NCI-H146 (cell line): ENCODE measurements at places on chromosomes 2 and 18.
A peak's percentile ranks its signal among the peaks of the same experiment; 100 is the strongest.

GRCh38 chr2:168455645-168456520, at the start of gene CERS6:
TSS of gene CERS6 (plus strand) at chr2:168456272. CDS start at chr2:168456449, 177 bp downstream.
- peak; percentile 91 for DNase-seq

DNA sequence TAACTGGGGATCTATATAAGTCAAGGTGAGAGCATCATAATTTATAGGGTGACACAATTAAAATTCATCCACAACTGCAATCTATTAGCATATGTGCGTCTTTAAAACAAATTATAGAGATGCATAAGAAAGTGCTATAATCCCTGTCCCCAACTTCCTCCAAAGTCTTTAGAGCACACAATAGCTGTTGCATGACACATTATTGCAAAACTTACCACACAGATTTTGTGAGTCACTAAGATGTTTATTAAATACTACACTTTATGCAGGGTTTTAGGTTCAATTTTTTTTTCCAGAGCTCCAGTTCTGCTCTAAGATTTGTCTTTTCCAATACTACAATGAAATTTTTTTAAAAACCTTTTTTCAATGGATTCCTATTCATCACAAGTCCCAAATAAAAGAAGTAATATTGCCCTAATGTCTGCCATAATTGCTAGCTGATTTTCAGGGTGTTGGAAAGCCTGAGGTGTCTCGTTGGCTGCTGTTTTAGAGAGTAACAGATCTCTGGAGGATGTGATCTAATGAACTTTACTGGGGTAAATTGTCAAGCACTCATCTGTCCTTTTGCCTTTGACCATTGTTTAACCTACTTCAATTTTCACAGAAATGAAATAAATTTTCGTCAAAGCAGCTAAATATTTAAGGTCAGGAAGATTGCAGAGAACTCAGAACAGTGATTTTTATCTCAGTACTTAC, 250.5 kb upstream of the NETO1 start:
- DNase-seq: no peak

DNA sequence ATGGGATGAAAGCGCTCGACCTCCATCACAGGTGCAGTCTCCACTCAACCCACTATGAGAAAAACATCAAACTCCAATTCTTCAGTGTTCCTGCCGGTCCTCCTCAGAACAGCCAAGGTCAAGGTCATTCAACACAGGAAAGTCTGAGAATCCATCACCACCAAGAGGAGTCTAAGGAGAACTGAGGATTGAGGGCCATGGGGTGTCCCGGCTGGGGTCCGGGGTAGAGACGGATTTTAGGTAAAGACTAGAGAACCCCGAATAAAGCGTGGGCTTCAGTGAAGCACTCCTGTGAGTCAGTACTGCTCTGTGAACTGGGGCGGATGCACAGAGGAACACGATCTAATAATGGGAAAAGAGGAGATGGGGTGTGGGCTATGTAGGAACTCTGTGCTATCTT, 41.8 kb downstream of the PTGR3 start:
- DNase-seq: no peak

GRCh38 chr2:241199897-241200821, 11.7 kb downstream of the ANO7 start:
- no peak for DNase-seq

DNA sequence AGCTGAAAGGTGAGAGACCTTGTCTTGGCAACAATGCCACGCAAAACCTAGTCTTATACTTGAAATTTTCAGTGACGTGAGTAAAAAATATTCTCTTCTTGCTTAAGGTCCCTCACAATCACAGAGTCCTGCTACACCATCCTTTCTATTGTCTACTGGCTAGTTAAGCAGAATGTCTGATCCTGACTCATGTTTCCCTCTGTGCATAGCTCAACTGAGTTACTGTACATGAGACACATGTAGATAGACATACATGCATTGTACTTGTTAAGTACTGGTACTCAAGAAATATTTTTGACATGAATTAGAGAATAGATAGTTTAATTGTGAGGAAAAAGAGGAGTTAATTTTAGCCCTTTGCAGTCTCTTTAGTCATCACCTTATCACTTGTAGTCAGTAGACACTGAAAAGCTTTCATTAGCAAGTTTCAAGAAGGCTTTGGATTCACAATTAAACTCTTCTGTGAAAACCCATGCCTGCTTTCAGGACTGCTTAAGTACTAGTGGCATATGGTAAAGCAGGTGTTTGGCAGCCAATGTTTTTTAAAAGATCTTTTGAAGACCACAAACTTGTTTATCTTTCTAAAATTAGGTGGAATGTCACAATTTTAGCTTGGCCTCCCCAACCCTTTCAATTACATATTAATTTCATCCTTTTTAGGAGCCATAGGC, 158.7 kb upstream of the CCDC150 start:
- DNase-seq: no peak

GRCh38 chr18:21911551-21911950, 171.0 kb downstream of the MIB1 start:
- no peak for DNase-seq

DNA sequence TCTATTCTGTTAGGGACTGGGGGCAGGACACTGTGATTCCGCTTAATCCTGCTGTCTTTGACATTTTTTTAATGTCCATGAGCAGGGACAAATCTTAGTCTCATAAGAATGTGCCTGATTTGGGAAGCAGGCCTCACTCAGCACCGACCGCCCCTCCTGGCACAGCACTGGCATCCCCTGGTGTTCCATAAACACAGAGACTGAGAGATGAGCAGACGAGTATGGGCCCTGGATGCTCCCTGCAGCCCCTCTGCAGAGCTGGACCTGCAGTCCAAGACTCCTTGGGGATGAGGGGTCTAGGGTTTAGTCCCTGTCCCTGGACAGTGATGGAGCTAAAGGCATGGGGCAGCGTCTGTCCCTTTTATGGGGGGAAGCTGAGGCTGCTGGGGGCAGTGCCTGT, 81.6 kb downstream of the NDUFA10 start:
- no peak for DNase-seq

GRCh38 chr2:204207866-204208265, 271.3 kb downstream of the ICOS start:
- DNase-seq: no peak

DNA sequence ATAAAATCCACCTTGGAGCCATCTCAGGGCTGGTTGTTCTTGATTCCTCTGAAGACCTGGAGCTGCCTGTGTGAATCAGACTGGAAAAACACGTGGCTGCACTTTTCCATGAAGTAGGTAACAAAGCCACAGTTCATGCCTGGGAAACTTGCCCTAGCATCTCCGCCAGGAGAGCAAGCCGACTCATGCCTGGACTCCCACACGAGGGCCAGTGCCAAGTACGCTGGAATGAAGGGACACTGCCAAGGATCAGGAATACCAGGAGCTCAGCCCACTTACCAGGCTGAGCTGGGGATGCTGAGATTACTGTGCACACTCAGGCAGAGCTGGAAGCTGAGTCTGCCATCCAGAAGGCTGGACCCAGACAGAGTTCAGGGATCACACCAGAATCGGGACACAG, 10.9 kb upstream of the FHL2 start:
- no peak for DNase-seq

- DNase-seq: peak; percentile 47
Measured at GRCh38 chr2:45691171-45691999, 39.9 kb downstream of the PRKCE start.

GRCh38 chr2:187129868-187130267, 280.9 kb upstream of the ZSWIM2 start:
- DNase-seq: no peak

DNA sequence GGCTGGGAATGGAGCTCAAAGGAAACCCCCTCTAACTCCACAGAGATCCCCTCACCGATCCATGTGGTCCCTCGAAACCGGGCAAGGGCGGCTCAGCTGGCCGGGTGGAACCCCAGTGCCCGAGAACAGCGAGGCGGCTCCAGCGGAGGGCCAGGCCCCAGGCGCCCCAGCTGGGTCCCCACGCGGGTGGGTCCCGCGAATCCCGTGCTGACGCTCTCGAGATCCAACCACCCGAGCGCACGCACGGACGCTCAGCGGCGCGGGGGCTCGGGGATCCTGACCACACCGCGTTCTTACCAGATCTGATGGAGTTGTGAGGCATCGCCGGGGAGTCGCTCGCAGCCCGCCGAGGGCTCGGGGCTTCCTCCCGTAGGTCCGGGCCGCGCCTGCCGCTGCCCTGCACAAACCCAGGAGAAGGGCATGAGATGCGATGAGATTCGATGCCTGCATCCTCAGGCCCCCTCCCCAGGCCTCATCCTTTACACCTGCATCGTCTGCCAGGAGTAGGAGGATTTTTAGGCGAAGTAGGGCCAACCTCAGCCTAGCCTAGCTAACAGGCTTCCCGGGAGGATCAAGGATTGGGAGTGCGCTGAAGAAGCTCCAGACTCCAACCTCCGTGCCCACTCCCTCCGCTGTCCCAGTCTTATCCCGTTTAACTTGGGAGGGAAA, 514 bp downstream of the PAX8 start:
- no peak for DNase-seq

DNA sequence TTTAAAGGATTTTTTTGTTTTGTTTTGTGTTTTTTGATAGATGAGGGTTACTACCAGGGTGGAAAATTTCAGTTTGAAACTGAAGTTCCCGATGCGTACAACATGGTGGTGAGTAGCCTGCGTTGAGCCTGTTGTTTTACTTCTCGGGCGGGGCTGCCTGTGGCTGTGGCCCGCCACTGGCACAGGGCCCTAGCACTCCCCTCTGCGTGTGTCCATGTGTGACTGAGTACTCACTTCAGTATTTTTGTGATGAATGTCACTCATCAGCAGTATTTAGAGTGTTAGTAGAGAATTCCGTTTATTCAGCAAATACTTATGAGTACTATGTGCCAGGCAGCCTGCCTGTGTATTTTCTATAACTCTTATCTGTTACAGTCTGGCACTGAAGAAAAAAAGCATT, 44.3 kb upstream of the SCLY start:
- no peak for DNase-seq

GRCh38 chr2:202418027-202418426, 41.9 kb downstream of the BMPR2 start:
- DNase-seq: no peak

- DNase-seq: no peak
Measured at GRCh38 chr2:236546561-236547002, 23.0 kb upstream of the ACKR3 start.

- no peak for DNase-seq
Measured at GRCh38 chr2:145207884-145208283, 688.0 kb upstream of the ZEB2 start.

DNA sequence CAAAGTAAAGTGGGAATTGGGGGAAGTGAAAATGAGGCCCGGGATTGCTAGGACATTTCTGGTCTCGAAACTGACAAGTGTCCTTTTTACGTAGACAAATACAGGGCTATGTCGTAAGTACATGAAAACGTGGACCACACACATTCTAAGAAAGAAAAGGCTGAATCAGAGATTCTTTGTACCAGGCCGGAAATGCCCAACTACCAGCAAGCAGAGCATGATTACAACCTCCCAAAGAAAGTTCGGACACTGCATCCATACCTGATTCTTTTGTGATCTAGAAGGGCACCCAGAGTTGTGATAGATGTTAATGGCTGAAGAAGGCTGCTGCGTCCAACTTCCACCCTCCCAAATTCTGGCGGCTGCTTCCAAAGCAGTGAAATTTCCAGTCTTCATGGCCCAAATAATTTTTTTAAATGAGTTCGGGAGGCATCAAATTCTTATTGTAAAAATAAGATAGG, 1.7 kb downstream of the RBMS1 start:
- no peak for DNase-seq

DNA sequence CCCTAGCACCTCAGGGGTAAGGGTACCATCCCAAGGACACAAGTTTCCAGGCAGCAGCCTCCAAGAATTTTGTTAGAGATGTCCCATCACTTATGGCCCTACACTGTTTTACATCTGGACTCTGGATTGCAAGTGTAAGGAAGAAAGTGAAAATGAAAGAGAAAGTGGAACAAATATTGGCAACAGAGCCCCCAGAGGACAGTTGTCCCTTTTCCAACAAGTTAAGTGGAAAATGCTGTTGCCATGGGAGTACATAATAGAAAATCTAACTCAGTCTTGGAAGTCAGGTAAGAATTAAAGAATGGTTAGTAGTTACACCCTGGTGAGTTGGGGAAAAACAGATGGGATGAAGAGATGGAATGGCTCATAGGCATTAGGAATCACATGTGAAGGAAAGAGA, 50.6 kb downstream of the TTC21B start:
- no peak for DNase-seq

DNA sequence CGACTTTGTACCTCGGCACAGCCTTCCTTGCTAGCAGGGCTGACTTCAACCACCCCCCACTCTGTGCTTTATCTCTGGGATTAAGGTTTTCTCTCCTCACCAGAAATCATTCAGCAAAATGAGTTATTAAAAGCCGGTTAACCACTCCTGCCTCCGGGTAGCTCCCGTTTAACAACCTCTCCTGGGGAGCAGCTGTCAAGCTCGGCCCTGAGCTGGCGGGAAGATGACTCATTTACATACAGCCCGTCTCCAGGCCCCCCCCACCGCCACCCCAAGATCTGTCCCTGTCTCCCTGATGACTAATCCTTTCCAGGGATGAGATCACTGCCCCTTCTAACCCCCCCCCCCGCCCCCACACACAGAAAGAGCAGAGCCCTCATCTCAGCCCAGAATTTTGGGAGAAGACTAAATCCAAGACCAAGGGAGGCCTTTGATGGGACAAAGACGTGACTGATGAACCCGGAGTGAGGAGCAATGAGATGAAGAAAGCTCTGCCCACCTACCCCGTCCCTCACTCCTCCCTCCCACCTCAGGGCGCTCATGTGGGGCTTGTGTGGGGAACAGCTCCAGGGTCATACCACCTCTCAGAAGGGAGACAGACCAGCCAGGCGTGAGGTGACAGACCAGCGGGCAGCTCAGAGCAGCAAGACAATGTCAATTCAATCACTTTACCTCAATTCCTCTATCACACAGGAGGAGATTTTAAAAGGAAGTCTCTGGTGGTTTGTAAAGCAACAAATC, 131.4 kb downstream of the MSH2 start:
- DNase-seq: peak; percentile 28

DNA sequence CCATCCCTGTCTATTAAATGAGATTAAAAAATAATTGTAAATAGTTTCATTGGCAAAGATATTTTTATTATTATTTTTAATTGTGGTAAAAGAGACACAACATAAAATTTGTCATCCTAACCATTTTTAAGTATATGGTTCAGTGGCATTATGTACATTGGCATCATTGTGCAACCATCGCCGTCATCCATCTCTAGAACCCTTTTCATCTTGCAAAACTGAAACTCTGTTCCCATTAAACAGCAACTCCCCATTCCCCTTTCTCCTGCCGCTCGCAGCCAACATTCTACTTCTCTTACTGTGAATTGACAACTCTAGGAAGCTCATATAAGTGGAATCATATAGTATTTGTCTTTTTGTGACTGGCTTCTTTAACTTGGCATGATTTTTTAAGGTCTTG, 25.3 kb downstream of the LAMA3 start:
- DNase-seq: no peak

DNA sequence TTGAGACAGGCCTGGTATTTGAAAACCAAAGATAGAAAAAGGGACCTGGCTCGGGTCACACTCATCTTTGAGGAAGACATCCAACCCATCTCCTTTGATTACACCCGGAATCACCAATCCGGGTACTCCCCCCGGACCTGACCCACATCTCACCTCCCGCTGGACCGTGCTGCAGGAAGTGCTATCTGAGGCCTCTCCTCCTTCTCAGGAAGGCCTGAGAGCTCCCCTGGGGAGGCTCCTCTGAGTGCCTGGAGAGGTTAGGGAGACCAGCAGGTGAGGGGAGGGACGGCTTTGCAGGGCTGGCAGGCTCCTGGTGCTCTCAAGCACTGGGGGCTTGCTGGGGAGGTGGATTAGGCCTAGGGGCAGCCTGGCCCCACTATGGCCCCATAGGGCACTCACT, 170.9 kb downstream of the ACKR3 start:
- DNase-seq: no peak

- peak; percentile 80 for DNase-seq
Measured at GRCh38 chr2:25341753-25342371, at the start of gene DNMT3A. TSS of gene DNMT3A (minus strand) at chr2:25341925. CDS start at chr2:25313984, 27,941 bp downstream.

- DNase-seq: no peak
Measured at GRCh38 chr2:237065071-237065377, 20.7 kb upstream of the COPS8 start.
